HL-60 (cell line): ENCODE measurements at places on chromosomes 7 and 10.

GRCh38 chr10:71757399-71757922, 15.9 kb downstream of the VSIR start:
- DNase-seq = peak; percentile 20

- DNase-seq = no peak
Observed at GRCh38 chr7:30935569-30935877, 23.9 kb downstream of the AQP1 start.

DNA sequence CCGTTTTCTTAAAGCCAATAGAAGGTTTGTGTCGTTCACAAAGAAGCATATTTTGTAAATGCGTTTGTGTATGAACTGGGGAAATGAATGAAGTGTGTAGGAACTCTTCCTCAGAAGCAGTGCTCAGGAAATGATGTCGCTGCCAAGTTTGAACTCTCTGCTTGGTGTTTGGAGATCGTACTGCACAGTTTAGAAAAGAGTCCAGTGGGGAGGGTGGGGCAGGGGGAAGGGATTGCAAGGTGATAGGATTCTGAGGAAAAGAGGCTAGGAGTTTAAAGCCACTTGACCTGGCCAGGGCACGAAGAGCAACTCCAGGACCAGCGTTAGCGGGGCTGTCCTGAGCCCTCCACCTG, 122.2 kb downstream of the CUBN start:
- no peak for DNase-seq

DNA sequence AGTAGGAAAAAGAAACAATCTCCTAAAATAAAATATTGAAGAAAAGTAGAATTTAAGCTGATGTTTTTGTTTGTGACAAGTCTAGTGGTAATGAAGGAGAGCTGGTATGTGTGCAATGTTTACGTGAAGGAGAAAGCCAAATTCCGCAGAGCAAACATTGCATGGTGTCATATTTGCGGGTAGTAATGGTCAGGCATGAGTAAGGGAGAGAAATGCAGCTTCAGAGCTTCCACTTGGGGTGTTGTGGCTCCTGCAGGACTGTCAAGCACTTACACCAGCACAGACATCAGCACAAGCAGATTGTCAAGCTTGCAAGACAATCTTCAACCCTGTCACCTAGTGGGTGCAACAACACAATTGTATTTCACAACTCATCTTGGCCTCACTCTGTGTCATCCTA, 136.5 kb upstream of the ETV1 start:
- no peak for DNase-seq

DNA sequence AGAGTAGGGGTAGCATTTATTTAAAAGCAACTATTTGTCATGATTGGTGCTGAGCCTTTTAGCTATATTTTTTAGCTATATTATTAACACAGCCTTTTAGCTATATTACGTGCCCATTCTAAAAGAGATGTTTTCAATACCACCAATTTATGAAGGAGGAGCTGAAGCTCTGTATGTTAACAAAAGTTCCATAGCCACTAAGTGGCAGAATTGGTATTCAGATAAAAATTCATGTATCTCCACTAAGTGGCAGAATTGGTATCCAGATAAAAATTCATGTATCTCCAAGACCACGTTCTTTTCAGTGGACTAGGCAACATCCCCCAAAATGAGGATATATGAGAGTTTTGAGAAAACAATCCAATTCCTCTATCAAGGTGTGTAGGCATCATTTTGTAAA, 268.6 kb downstream of the HGF start:
- no peak for DNase-seq

- peak; percentile 8 for DNase-seq
Observed at GRCh38 chr7:836429-836828, 4.2 kb downstream of the SUN1 start.

DNA sequence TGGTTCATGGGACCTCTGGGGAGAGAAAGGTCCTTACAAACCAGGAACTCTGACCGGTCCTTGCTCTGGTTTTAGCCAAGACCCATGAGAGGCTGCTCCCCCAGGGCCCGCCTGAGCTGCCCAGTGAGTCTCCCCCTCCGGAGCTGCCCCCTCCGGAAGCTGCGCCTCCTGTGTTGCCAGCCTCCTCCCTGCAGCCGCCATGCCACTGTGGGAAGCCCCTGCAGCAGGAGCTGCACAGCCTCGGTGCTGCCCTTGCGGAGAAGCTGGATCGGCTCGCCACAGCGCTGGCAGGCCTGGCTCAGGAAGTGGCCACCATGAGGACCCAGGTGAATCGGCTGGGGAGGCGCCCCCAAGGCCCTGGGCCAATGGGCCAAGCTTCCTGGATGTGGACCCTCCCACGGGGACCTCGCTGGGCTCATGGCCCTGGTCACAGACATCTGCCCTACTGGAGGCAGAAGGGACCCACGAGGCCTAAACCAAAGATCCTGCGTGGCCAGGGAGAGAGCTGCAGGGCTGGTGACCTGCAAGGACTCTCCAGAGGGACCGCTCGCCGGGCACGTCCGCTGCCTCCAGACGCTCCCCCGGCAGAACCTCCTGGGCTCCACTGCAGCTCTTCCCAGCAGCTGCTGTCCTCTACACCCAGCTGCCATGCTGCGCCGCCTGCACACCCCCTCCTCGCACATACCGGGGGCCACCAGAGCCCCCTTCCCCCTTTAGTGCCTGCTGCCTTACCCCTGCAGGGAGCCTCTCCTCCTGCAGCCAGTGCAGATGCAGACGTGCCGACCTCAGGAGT, 40.1 kb downstream of the ZNF467 start:
- no peak for DNase-seq

DNA sequence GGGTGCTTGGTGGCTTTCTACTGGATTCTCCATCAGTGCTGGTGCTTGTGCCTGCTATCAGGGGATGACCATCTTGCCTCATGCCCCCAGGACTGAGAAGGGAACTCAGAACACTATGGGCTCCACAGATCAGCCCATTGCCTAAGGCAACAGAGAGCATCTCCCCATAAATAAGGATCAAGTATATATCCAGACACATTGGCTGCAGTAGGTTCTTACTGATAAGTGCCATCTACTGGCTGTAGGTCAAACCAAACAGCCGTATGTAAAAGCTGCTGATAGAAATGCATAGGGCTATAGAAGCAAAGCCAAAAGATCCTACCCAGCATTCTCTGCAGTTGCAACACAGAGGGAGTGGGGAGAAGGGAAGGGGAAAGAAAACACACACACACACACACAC, 153.7 kb downstream of the CDK14 start:
- DNase-seq = peak; percentile 12

GRCh38 chr7:74410772-74411171, 42.9 kb upstream of the GTF2IRD1 start:
- no peak for DNase-seq

DNA sequence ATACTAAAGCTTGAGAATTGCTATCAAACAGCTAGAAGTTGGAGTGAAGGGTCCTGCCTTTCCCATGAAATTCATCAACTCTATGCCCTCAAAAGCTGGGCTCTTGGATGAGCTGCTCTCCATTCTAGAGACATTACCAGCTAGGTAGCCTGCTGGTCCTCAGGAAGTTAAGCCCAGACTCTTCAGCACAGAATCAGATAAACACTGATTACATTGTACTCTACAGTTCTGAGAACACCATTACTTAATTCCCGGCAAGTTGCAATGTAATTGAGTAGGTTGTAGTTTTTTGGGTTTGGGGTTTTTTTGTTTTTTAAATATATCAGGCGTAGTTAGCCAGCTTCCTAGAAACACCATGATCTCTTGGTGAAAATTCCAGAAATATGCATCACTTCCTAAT, 84.1 kb upstream of the PIK3CG start:
- no peak for DNase-seq

DNA sequence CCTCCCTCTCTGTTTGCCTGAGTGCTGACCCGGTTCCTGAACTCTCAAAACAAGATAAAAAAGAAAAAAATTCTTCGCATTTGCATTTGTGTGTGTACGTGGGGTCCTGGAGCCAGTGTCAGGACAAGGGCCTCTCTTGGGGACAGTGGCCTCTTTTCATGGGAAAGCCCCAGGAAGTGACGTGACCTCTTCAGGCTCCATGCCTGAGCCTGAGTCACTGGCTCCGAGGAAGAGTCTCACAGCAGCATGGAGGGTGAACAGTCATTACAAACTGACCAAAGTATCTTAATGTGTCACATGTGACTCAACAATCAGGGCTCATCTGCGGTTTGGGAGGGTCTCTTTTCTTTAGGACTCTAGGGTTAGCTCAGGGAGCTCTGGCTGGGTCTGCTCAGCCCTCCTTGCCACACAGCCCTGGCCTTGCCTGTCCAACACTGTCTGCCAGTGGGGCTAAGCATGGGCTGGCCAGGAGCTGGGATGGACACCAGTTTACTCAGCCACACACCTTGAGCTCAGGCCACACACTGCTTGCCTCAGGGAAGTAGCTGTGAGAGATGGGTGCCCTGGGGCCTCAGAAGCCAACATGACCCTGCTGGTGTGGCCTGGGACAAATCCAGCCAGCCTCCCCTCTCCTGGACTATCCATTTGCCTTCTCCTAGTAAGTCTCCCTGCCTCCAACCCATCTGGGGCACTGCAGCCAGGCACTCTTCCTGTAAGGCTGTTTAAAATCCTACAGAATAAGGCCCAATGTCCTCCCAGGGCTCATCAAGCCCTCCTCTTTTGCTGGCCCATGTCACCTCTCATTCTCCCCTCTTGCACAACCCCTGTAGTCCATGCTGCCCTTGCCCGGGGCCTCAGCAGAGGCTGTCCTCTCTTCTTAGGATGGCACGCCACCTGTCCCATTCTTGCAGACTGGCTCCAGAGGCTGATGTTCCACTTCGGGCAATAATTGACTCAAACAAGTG, 10.5 kb downstream of the TMEM273 start:
- no peak for DNase-seq

- DNase-seq = peak; percentile 73
Observed at GRCh38 chr10:117411479-117412399, 36.5 kb upstream of the PDZD8 start.
